ENCODE measurements at places on chromosomes 1 and 21.

DNA sequence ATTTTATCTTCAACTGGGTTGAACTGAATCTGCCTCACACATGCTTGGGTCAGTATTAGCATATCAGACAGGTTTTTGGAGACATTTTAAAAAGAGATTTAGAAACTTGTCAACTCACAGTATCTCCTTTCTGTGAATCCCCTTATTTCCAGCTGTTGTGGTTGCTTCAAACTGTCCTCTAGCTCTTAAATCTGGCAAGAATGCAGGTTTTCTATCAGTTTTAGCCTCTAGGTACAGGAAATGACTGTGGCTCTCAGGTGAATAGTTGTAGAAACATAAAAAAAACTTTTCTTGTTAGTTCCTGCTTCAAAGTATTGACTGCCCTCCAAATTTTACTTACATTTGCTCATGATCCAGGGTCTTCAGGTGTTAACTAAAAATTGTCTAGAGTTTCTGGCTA is 495.7 kb upstream of the TMPRSS15 start:
- DNase-seq = no peak

DNA sequence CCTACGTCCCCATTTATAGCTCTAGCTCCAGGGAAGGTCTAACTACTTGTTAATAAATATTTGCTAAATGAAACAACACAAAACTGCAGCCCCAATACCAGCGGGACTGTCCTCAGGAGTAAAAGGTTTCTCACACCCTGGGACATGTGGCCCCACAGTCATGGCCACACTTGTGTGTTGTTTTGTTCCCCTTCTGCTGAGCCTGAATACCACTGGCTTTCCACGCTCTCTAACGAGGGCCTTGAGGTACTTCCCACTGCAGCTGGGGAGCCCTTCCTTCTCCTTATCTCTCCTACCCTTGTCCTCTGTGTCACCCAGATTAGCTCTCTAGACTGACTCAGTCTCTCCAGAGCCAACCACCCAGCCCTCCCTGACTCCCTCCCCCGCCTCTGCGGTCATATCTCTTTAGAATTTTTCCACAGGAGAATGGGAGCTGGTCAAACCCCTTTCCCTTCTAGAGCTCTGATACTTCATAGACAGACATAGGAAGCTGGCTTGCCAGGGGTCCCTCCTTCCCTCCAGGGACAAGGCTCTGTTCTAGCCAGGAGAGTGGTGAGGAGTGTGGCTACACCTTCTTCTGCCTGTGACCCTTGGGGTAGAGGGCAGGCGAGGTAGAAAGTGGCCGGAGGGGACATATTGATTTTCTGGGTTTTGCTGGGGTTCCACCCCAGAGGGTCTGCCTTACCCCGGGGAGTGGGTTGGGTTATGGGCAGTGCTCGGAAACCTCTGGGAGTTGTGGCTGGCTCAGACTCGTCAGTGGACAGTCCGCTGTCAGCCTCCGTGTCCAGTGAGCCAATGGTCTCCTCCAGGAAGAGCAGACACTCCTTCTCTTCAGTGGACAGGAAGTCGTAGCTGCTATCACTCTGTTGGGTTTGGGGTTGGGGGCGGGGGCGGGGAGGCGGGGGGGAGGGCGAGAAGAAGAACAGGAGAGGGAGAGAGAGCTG is 8.1 kb downstream of the C1orf116 start:
- DNase-seq = no peak

DNA sequence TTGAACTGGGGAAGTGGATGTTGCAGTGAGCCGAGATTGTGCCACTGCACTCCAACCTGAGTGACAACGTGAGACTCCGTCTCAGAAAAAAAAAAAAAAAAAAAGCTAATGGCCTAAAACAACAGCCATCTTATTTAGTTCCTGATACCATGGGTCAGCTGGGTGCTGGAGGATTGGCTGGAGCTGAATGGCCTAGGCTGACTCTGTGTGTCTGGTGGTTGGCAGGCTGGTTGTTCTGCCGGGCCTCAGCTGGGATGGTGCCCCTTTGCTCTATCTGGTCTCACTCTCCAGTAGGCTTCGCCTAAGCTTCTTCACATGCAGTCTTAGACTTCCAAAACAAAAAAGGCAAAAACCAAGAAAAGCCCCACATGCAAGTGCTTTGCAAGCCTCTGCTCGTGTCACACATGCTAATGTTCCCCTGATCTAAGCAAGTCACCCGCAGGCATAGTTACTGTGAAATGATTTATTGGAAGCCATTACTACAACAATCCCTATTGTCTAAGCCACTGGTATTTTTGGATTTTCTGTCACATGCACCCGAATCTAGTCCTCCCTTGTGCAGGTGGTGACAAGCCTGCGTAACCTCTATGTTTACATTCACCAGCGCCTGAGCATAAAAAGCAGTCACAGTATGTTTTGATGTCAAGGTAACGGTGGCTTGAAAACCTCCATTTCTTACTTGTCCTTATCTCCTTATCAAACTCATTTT is 39.6 kb upstream of the KANK4 start:
- DNase-seq = no peak

GRCh38 chr1:167790117-167790516 is 68.3 kb downstream of the MPZL1 start:
- no peak for DNase-seq

- DNase-seq = no peak
These were observed 53.8 kb upstream of the KCNA3 start for GRCh38 chr1:110728388-110729001.

DNA sequence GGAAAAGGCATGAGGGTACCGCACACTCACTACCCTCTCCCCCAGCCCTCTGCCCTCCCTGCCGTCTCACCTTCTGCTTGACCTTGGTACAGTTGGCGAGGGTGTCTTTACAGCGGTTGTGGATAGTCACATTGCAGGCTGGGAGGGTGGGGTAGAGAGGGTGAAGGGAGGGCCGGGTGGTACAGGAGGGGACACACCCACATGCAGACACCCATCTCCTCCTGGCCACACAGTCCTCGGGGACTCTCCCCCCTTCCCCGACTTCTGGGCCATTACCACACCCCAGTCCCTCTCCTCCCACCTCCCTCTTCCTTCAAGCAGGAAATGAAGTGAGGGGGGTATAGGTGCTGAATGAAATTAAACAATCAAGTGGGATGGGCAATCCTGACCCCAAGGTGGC is 11.6 kb downstream of the ARHGEF2 start:
- DNase-seq = no peak

DNA sequence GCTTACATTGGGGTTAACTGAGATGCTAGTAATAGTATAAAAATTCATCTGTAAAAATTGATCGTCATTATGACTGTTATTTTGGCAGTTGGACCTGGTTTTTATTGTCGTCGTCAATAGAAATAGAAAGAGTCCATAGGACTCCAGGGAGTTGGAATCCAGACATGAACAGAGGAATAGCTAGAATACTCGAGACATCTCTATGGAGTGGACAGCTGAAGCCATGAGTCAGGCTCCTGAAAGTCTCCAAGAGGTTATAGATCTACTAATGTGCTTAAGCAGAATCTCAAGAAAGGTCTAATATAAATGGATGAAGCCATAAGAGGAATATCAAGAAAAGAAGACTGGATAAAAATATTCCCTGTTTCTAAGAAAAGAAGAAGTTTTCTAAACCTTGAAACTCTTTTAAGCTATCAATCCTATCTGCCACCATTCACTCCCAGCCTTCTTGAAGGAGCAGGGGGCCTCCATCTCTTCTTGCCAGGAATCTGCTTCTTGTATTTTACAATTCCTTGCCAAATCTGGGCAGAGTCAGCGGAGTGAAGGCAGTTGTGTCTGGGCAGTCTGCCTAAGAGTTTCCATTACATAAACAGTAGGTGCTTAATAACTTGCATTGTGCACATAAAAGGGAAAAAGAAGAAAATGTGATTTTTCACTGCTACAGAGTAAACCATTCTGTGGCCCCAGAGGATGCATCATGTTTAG is 163.3 kb downstream of the ST6GALNAC5 start:
- no peak for DNase-seq

DNA sequence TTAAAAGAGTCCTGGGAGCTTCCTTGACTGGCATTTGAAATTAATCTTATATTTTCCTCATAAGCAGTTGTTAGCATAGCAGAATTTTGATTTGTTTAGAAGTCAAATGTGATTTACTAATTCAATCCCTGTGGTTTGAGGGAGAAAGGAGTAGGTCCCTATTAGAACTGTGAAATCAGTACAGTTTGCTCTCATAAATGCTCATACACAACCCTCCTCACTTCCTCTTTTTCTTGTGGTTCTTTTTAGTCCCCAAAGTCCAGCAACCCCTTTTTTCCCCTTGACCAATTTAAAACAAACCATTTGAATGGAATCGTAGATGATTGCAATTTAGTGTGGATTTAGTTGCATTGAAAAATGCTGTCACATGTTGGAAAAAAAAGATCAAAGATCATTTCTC is 9.2 kb upstream of the IFI44 start:
- no peak for DNase-seq

DNA sequence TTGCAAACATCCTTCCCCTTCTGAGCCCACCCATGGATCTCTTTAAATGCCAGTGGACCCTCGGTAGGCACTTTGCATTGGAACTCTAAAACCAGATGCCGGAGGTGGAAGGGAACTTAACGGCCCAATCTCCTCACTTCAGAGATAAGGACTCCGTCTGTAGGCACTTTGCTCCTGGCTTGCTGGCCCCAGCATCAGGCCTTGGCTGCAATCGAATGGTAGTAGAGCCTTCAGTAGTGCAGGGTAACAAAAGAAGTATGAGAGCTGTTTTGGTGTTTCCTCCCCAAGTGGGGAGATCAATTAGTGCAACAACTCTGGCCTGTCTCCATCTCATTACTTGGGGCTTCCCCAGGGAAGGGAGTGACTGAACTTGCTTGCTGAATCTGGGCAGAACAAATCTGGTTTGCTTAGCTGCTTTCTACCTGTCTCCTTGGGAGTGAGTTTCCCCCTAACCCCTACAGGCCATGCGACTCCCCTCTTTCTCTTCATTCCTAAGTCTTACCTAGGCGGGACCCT is 70.8 kb downstream of the TENT5C start:
- no peak for DNase-seq

DNA sequence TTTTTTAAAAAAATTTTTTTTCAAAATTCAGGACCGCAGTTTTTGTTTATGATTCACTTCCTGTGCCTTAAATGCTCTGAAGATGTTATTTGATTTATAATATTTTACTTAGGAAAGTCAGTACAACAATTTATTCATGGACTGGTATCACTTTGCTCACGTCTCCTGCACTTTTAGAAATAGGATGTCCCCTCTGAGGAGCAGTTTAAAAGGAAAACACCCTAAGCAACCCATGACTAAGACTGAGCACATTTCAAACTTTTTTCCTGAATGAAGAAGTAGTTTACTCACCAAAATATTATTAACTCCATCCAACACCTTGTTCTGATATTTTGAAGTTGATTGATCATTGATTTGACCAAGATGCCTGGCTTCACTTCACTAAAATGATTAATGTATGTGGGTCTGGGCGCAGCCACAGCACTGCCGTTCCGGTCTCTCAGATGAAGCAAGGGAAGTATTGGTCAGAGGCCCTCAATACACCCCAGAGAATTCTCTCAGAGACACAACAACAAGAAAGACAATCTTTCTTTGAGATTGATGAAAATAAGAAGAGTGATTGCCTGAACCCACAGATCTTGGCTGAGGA is 223.9 kb downstream of the TGFB2 start:
- no peak for DNase-seq

GRCh38 chr1:216627252-216627651 is 96.0 kb downstream of the ESRRG start:
- DNase-seq = no peak

GRCh38 chr1:151613282-151613780 is 1.5 kb downstream of the SNX27 start:
- no peak for DNase-seq

GRCh38 chr1:1989789-1990188 is 13.8 kb downstream of the CFAP74 start:
- DNase-seq = no peak

DNA sequence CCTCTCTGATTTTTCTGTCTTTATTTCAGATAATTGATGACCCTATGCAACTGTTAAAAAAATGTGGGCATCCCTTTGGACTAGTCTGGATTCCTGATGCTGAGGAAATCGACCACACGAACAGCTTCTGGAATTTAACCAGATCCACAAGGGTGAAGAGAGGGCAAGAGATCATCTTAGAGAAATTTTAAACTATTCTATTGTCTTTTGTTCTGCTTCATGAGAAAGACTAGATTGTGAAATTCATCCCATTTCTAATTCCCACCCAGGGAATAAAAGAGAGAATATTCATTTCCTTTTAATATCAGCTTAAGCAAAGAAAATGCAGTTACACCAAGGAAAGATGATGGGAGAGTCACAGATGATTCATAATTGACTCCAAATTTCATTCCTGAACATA is 71.8 kb downstream of the DUSP10 start:
- DNase-seq = no peak

DNA sequence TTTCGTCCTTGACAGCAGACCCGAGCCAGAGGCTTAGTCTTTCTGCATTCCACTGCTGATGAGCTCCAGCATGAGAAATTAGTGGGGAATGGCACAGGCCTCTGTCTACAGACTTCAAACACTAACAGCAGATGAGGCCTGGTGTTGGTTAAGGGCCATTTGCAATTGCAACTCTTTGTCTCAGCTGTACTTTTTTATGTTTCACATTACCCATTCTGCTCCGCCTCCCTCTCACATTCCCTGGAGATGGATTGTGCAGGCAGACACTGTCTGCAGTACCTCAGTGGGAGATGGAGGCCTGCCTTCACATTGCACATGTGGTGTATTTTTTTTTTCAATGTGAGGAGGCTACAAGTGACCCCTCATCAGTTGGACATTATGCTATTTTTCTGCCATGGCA is 370.2 kb downstream of the DUSP10 start:
- no peak for DNase-seq

GRCh38 chr1:228818928-228819630 is 83.8 kb downstream of the RHOU start:
- no peak for DNase-seq

- DNase-seq = no peak
These were observed 87.4 kb downstream of the GLUL start for GRCh38 chr1:182304218-182304617.

DNA sequence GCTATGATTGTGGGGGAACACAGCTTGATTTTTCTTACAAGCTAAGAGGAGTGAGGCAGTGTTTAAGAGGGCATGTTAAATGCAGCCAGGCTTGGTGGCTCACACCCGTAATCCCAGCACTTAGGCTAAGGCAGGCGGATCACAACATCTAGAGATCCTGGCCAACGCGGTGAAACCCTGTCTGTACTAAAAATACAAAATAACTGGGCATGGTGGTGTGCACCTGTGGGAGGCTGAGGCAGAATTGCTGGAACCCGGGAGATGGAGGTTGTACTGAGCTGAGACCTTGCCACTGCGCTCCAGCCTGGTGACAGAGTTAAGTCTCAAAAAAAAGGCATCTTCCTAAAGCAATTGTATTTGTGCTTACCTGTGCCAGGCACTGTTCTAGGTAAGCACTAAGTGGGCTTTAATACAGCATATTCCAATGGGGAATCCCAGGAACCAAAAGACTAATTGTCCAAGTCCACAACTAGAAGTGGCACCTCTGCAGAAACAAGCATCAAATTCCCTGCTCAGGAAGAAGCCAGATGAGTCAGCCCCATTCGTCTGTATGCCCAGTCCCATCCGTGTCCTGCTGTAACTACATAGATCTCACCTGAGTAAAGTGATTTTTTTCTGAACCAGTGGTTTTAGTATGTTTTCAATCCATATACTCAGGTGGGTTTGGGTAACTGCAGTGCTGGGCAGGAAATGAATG is 4.6 kb downstream of the RCC1 start:
- DNase-seq = no peak

Measured in HuH-7.5 (cell line).